ENCODE measurements at places on chromosomes 12 and 14.

DNA sequence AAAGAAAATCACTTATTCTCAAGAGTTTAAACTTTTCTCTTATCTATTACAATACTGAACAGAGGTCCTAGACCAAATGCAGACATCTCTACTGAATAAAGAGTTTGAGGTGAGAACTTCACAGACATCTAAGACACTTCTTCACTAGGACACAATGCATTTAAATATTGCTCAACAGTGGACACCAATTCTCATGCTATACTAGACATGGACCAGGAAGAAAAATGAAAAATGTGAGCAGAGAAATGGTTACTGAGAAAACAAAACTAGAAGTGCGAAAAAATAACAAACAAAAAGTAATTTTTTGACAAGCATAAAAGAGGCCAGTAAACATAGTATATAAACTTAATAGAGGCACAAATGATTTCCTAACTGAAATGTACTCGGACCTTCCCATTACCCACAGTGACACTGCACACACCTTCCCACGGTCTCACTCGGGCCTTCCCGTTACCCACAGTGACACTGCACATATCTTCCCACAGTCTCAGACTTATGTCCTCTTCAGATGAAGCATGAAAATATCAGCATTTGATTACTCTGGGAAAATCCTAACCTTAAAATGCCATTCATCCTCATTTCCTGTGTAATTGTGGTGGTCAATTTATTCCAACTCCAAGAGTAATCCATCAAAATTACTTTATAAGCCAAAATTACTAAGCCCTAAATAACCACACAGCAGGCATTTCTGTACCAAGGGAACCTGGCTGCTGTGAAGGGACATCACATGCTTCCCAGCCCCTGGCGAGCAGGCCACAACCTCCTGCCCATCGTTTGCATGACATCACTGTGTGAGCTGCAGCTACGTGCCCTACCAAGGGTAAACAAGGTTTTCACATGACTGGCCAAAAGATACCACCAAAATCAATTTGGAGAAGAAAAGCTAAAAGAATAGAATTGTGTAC is 6.4 kb downstream of the SLC15A4 start:
- no peak for DNase-seq

GRCh38 chr12:104498211-104498801 is 41.6 kb downstream of the CHST11 start:
- no peak for DNase-seq

DNA sequence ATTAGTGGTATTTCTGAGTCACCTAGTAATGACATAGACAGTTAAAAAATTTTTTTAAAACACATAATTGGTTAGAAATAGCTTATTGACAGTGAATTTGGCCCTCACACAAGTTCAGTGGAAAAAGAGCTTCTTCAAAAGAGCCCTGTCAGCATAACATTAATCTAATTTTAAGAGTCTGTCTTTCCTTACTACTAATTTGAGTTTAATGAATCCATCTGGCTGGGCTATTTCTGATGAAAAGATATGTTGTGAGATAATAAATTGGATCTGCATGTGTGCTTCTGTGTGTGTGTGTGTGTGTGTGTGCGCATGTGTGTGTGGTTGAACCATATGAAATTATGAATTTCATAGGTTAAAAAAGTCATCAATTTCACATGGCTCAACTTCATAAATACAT is 1045.2 kb downstream of the FLRT2 start:
- DNase-seq: no peak

- DNase-seq: no peak
Measured at GRCh38 chr12:105812366-105812765, 326.4 kb downstream of the NUAK1 start.

- no peak for DNase-seq
Measured at GRCh38 chr14:91466192-91466591, 43.9 kb downstream of the PPP4R3A start.

DNA sequence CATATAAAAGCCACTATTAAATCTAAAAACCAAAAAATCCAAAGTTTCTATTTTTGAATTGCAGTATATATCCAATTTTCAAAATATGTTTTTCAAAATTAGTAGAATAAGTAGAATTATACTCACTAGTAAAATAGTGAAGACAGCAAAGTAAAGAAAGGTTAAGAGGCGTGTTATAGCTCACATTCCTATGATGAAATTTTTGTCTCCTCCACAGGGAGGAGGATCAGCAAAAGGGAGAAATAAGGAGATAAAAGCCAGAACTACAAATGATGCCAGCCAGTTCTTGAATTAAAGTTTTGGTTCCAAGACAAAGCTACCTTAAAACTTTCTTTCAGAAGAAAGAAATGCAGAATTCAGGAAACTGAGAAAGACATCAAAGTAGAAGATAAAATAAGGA is 50.0 kb downstream of the C2CD5 start:
- no peak for DNase-seq

DNA sequence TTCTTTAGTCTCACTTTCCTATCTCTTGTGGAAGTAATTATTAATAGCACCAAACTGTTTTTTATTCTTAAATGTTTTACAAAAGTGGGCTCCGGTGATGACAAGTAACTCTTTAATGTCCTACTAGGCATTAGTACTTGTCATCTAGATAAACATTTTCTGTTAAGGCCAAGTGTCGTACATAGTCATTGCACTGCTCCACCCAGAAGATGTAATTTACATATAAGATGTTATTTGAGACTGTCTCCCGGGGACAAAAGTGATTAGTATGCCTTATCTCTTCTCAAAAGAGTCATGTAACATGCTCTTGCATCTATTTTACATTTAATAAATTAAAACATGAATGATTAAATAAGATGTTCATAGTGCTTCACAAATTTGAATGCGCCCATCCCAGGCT is 88.4 kb downstream of the FLRT2 start:
- DNase-seq: no peak

GRCh38 chr14:23556700-23557440 is 799 bp downstream of the THTPA start:
- DNase-seq: no peak

DNA sequence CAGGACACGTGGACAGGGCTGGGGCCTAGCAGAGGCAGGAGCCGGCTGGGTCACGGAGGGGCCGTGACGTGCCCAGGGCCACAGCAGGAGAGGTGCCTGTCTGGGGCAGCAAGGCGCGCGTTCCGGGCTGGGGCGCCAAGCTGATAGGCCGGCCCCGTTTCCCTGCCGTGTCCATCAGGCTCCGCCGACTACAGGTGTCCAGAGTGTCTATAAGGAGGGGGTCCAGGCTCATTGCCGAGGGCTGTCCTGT is 18.5 kb downstream of the FBRSL1 start:
- DNase-seq: no peak

GRCh38 chr12:87405918-87406317 is 623.3 kb downstream of the C12orf50 start:
- DNase-seq: no peak

- DNase-seq: peak; percentile 0
Measured at GRCh38 chr14:79011091-79011919, 841.1 kb downstream of the NRXN3 start.

DNA sequence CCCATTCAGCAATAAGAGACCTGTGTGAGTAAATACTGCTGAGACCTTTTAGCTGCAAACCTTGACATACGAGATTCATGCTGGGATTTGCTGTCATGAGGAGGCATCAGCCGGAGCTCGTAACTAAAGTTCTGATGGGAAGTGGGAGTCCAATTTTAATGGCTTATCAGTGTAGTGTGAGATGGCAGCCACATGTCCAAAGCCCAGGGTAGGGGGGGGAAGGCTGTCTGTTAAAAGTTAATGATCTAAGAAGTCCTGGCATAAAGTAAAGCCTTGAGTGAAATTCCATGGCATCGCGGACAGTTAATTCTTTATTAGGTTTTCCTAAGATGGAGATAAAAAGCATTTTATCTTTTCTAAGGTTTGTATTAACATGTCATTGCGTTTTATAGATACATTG is 240.0 kb downstream of the AACS start:
- DNase-seq: no peak

- peak; percentile 47 for DNase-seq
Measured at GRCh38 chr14:102500158-102500662, 9.4 kb downstream of the ANKRD9 start.

Measured in AG09319 (cell line).